ENCODE measurements at places on chromosomes 7 and 10.
A peak's percentile ranks its signal among the peaks of the same experiment; 100 is the strongest.

- DNase-seq = no peak
Observed at GRCh38 chr10:43682956-43683355, 34.3 kb upstream of the ZNF32 start.

- DNase-seq = no peak
Observed at GRCh38 chr7:44275957-44276570, 49.3 kb downstream of the CAMK2B start.

DNA sequence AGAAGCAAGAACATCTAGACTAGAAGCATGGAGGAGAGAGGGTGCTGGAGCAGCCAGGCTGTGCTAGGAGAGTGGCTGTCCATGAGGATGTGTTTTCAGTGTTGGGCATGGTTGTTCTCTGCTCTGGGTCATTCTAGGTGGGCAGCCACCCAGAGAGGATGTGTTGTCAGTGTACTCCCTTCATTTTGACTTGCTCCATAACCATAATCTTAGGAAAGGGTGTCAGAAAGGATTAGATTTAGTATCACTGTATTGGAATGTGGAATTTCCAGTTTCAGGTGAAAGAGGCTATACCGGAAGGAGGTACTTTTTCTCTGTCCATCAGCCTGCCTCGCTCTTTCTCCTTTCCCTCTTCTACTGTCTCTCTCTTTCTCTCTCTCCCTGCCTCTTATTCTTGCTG lies 474.5 kb upstream of the PODXL start:
- no peak for DNase-seq

- DNase-seq = peak; percentile 6
Observed at GRCh38 chr10:115092555-115093285, 445 bp upstream of the ATRNL1 start.

- DNase-seq = no peak
Observed at GRCh38 chr10:104322416-104322782, 15.9 kb downstream of the ITPRIP start.

- no peak for DNase-seq
Observed at GRCh38 chr7:28180031-28180363, 598 bp downstream of the JAZF1 start.

DNA sequence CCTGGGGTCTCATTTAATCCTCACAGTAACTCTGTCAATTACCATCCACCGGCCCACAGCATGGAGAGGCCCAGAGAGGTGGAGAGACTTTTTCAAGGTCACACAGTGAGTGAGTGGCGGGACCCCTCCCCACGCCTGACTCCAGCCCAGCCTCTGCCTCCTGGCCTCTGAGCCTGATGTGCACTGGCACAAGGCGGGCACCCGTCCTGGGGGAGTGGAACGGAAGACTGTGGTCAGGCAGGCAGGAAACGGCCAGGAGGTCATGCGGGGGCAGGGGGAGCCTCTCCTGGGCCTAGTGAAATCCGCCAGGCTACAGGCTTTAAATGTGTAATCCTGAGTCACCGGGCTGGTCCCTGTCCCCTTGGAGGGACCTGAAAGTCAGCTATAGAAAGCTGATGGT lies 32.2 kb downstream of the ZCCHC24 start:
- DNase-seq = no peak

DNA sequence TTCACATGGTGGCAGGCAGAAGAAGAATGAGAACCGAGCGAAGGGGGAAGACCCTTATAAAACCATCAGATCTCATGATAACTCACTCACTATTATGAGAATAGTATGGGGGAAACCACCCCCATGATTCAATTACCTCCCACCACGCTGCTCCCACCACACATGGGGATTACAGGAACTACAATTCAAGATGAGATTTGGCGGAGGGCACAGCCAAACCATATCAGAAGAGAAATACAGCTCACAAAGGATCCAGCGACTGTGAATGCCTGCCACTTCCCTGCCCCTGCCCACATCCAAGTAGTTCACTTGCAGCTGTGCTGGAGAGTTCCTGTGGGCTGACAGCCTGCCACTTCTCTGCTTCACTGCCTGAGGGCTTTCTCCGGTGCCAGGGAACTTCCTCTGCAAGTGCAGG lies 148.7 kb downstream of the C7orf25 start:
- no peak for DNase-seq

GRCh38 chr7:36279200-36279925 lies 110.3 kb upstream of the ANLN start:
- no peak for DNase-seq

GRCh38 chr10:48511066-48511874 lies 93.6 kb downstream of the ARHGAP22 start:
- no peak for DNase-seq

DNA sequence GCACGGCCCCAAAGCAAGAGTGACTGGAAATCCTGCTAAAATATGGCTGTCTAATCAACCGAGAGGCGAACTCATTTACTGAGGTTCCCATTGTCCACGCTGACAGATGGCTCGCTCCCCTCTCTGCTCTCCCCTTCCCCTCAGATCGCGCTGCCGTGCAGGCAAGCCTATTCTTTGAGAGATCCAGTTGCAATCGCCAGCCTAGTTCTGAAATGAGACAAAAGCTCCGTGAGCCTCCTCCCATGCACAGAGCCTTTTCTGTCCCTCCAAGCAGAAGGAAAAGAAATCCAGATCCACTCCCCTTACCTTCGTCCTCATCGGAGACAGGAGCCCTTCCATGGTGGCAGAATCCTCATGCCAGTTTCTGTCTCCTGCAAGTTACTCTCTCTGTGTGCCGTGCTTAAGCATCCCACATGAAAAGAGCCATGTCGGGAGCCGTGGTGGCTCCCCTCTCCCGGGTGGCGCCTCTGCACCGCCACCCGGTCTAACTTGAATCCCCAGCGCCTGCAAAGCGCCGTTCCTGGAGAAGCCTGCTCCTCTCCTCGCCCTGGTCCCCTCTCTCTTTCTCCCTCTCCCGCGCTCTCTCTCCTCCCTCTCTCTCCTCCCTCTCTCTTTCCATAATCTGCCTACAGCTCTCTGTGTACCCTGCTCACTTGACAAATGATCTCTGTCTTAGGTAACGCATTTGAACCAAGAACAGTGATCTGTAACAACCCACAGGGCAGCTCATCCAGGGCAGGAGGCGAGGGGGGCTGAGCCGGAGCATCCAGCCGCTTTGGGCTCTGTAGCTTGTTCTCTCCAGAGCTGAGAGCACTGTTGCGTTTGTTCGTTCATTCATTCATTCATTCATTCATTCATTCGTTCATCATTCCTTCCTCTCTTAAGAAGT lies 156.8 kb downstream of the FRMD4A start:
- peak; percentile 80 for DNase-seq
